Brain pericyte (primary cell): ENCODE measurements at places on chromosomes 5 and 9.

DNA sequence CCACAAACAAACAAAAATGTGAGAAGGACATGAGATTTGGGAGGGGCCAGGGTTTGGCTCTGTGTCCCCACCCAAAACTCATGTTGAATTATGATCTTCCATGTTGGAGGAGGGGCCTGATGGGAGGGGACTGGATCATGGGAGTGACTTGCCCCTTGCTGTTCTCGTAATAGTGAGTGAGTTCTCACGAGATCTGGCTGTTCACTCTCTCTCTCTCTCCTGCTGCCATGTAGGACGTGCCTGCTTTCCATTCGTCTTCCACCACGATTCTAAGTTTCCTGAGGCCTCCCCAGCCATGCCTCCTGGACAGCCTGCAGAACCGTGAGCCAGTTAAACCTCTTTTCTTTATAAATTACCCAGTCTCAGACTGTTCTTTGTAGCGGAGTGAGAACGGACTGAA, 118.7 kb downstream of the RXRA start:
- DNase-seq: no peak

DNA sequence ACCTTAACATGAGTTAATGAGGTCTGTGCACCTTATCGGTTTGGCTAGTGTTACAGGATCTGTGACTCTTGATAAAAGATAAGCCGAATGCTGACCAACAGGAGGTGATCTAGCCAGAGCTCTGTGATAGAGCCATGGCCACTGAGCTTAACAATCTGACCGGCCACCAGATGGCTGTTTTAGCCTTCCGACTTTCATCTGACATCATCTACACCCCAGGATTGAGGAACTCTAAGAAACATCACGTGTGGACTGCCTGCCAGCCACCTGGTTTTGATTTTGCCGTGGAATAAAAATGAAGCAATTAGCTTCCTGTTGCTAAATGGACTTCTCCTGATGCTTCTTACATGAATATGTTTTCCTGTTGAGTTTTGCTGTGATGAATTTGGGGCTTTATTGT, 281.3 kb downstream of the CEMIP2 start:
- DNase-seq: no peak

GRCh38 chr5:77957516-77957915, 181.4 kb upstream of the TBCA start:
- DNase-seq: no peak

DNA sequence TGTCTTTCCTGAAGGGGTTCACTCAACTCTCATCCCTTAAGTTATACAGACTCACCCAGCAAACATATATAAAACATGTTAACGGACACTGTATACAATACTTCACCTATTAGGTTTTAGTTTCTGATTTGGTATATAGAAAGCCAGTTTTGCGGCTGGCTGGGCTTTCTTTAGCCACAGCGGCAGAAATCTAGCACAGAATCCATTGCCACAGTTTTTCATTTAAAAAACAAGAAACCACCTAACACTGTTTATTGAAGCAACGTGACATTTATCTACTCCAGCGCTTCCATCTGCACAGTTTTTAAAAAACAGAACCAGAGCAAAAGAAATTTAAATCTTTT, 67.3 kb downstream of the SNX30 start:
- DNase-seq: no peak
